ENCODE measurements at places on chromosomes 4 and X.
A peak's percentile ranks its signal among the peaks of the same experiment; 100 is the strongest.

- DNase-seq, result no peak
Measured at GRCh38 chrX:47797084-47797483, 39.6 kb upstream of the ZNF81 start.

- no peak for DNase-seq
Measured at GRCh38 chr4:93911671-93912070, 83.1 kb downstream of the ATOH1 start.

DNA sequence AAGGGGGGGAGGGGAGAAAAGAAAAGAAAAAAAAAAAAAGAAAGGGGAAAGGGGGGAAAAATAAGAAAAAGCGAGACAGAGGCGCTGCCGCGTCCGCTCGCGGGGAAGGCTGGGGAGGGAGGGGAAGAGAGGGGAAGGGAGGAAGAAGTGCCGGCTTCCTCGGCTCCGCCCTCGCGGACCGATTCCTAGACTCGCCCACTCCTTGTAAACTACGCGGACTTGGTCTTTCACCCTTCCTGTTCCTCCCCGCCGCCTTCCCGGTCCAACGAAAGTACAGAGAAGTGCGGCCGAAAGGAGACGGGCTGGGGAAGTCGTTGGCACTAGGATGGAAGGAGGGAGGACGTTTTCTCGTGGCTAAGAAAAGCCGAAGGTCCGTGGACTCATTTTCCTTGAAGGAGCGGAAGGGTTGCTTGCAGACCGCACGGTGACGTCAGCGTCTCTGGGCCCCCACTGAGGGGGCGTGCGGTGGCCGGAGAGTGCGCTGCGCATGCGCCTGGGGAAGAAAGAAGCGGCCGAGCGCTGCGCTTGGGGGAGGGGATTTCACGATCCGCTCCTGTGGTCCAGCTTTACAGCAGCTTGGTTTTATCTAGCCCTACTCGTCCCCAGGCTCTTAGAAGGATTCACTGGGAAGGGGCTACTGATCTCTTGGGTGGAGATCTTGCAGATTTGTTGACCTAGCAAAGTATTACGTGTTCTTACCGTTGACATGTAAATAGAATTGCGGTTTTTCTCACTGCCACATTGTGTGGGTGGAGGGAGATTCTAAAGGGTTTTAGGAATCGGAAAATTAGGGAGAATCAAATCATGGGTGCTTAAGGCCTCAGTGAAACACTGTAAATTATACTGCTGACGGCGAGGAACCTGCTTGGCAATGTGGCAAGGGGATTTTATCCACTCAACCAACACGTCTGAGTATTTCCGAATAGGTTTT is at the start of gene CCNI:
Gene CCNI, minus strand, starts transcription at position 121 of the 931 bp plus-strand sequence. CDS start 9,627 bp downstream, outside the sequence.
- DNase-seq, result peak; percentile 98

DNA sequence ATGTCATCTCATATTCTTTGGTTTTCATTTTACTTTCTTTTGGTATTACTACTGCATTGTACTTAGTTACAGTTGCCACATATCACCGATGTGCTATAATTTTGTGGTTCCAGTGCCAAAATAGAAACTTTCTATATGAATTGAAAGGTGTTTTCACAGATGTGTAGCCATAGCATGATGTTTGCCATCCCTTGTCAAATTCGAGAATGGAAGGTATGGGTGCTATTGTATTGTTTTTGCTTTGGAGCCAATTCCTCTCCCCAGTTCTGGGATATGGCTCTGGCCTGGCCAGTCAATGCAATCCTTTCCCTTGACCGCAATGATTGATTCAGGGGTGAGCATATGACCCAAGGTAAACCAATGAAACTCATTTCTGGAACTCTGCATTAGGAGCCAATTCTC is 86.2 kb upstream of the RPS6KA3 start:
- no peak for DNase-seq

- no peak for DNase-seq
Measured at GRCh38 chrX:108359806-108360602, 78.2 kb downstream of the COL4A6 start.

GRCh38 chrX:153900831-153901752 is 3.4 kb upstream of the AVPR2 start:
- no peak for DNase-seq

DNA sequence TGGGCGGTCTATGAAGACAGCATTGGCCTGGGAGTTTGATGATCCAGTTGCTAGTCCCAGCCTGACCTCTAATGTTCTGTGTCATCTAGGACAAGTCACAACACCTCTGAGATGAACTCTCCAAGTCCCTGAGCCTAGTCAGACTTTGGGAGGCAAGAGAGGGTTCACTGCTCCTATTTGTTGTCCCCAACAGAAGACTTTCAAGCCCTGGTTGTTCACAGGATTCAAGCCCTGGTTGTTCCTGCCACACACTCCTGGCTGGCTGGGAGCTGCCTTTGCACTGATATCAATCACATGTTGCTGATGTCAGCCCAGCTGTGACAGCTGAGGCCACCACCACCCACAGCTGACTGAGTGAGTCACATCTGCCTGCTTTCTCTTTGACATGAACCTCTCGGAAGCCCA is 253.2 kb upstream of the RASGEF1B start:
- DNase-seq, result no peak

- no peak for DNase-seq
Measured at GRCh38 chrX:137194164-137194563, 160.4 kb upstream of the GPR101 start.

DNA sequence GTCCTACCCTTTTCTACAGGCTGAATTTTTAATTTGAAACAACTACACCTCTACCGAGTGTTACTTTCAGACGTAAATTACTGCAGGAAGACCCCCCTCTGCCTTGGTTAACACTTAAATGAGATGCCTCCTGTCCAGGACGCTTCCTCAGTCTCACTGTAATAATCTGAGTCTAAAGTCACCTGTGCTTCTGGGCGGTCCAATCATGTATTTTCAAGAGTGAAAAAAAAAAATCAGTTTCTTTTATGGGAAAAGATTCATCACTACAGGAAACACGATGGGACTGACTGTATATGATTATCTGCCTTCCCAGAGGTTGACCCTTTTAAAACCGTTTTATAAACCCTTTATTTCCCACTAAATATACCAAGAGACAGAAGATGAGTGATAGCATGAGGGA is 776 bp downstream of the RBM47 start:
- DNase-seq, result no peak

GRCh38 chrX:119374736-119375135 is 24.4 kb upstream of the SLC25A43 start:
- DNase-seq, result no peak

- DNase-seq, result no peak
Measured at GRCh38 chr4:113447769-113448168, 313.8 kb downstream of the CAMK2D start.

DNA sequence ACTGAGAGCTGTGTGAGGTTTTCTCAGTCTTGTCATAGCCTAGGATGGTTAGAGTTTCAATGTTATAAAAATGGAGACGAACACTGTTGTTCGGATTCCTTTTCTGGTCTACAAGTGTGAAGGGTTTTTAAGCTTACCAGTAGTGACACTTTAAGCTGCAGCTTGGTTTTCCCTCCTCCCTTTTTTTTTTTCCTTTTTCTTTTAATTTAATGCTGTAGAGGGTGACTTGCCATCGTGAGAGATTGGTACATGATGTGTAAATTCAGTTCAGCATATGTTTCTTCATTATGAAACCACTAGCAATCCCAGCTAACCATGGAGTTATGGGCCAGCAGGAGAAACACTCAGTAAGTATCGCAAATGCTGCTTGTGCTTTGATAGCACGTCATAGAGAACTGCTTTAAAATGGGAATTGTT is 165.0 kb downstream of the RAPGEF2 start:
- no peak for DNase-seq

DNA sequence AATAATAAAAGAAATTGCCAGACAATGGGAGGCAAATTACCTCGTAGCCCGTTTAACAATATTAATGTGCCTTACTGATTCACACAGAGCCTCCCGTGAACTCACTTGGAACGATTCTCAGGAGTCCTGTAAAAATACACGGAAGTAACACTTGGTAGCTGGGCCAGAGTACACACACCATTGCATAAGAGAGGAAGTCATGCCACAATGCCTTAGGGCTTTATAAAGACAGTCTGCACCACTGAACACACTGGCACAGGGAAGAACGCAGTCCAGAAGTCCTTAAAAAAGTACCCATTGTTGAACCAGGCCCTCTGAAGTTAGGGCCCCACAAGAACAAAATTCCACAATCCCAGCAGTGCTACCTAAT is 15.1 kb downstream of the SLC2A9 start:
- no peak for DNase-seq

- no peak for DNase-seq
Measured at GRCh38 chr4:1558205-1558604, 125.9 kb downstream of the FAM53A start.

DNA sequence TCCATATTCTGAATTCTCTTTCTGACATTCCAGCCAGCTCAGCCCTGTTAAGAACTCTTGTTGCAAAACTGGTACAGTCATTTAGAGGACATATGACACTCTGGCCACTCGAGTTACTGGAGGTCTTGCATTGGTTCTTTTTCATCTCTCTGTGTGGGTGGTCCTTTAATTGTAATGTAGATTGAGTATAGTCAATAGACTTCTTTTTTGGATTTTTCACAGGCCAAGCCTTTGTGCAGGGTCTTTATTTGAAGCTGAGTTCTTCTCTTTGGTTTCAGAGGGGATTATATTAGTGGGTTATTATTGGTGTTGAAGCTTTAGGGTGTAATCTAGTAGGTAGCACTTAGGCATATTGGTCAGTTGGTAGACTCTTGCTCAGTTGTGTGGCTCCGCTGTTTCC is 118.0 kb upstream of the GIMD1 start:
- no peak for DNase-seq

DNA sequence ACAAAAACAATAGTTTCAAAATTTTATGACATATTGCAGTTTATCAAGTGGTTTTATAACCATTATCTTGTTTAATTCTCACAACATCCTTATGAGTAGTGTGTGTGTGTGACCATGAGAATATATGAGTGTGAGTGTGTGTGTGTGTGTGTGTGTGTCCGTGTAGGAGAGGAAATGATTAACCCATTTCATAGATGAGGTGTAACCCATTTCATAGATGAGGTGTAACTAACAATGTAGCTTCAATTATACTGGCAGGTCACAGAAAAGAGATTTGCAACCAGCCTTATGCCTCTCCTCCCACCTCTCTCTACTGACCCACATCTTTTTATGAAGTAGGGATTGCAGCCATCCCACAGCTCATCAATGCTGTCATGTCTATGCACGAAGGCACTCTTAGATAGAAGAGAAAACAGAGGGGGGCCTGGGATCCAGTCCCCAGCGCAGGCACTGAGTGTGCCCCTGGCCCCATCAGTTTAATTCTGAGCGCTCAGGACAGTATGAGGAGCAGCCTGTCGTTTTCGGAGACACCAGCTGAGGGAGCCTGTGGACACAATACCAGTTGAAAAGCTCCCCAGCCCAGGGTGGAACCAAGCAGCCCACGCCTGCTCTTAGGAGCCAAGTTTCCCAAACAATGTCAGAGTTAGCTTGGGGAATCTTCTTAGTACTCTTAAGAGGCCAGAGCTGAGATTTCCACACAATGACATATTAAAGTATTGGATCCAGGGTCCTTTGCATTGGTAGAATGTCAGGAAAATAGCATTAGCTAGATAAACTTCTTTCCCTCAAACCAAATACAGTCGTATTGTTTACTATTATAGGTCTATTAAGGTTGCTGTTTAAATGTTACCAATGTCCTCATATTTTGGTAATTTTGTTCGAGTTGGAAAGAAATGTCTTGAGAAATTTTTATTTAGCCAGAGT is 88.6 kb downstream of the PALLD start:
- no peak for DNase-seq

GRCh38 chr4:127759228-127759820 is 22.8 kb upstream of the HSPA4L start:
- no peak for DNase-seq

DNA sequence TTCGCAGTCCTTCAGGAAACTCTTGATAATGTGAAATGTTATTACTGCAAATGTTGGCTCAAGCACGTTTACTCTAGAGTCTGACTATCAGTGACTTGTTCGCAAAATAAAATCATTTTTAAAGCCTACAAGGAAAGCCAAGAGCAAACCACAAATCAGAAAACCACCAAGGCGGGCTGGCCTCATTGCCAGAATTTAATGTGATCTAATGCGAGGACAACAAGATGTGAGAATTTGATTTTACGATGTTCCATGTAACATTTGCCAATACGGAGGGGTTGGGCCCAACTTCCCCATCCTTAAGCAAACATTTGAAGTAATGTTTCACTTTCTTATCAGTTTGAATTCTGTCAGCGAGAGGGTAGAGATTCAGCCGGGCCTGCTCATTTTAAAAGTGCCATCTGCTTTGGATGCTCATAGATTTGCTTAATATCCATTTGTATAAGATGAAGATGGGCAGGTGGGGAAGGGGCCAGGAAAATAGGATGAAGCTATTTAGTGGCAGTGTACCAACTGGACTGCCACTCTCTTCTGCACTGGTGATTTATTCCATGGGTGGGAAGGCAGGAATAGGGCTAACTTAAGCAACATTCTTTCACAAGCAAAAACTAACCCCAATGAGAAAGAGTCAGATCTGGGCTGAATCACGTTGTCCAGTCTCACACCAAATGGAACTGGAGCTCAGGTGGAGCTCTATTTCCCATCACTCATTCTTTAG is 225.3 kb downstream of the ANAPC10 start:
- DNase-seq, result no peak

DNA sequence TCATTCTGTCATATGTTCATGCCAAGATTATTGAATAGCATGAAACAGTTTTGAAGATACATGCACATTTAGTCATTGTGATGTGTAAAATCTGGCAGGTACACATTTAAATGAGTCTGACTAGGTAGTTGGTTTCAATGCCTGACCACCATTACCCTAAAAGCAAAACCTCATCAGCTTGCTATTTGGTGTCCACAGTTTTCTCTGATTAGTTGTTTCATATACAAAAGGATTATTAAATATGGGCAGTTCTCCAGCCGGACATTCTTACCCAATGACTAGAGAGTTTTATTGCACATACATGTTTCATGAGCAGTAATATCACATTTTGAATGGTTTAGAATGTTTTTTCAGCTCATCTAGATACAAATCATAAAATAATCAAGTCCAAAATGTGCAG is 23.7 kb downstream of the DCHS2 start:
- no peak for DNase-seq

GRCh38 chr4:16206848-16207247 is 19.4 kb downstream of the TAPT1 start:
- DNase-seq, result no peak

- no peak for DNase-seq
Measured at GRCh38 chr4:129346734-129347133, 250.8 kb downstream of the C4orf33 start.

- no peak for DNase-seq
Measured at GRCh38 chrX:103941201-103941975, 21.0 kb upstream of the TMSB15B start.

- DNase-seq, result no peak
Measured at GRCh38 chr4:176778063-176778462, 14.7 kb downstream of the VEGFC start.
